ENCODE measurements at places on chromosomes 16 and 17. TPM values are rescaled to one million over a fixed set of nuclear protein-coding genes. Genes with fewer than 3 reads are reported as not detected.

DNA sequence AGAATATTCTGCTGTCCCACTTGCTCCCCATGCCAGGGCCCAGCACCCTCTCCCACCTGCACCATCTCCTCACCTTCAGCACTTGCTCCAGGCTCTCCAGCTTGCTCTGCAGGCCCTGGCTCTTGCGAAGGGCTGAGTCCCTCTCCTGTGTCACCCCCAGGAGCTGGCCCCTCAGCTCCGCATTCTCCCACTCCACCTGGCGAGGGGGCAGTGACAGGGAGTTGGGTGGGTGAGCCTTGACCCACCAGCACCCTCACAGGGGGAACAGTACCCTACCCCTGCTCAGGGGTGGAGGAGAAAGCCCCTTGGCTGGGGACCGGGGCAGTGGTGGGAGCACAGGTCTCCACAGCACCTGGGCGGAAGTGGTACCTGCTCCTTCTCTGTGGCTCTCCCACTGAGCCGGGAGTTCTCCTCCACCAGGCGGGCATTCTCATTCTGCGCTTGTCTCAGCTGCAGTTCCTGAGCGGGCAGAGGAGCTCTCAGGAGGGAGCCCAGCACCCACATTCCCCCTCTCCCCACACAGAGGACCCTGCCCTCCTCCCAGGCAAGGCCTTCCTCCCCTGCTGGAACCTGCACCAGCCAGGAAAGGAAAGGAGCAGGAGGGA, 5.9 kb downstream of the TSPOAP1 start:
- no peak for DNase-seq

GRCh38 chr16:86287664-86288201, 222.6 kb upstream of the FOXF1 start:
- peak; percentile 20 for DNase-seq

DNA sequence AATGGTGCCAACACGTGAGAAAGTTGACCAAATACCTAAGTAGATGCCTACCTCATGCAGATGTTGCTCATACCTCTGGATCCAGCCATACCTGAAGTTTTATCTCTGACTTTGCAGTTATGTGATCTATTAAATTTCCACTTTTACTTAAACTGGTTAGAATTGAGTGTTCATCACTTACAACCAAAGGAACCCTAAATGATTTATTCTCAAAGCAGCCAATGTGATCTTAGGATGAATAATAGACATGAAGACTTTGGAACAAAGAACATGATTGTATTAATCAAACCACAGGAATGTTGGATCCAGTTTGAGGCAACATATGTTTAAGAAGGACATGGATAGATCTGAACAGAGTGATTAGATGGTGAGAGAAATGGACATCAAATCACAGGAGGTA, 68.7 kb downstream of the IRX6 start:
- no peak for DNase-seq

The BCAR1 gene
- 81.8 TPM for total RNA-seq

- DNase-seq, result peak; percentile 62
Observed at GRCh38 chr17:1275962-1276736, 3.3 kb upstream of the TRARG1 start.

All from ureter (tissue), 1 donor.